Activated T-helper 9 cell treated with anti-CD3 and anti-CD28 coated beads, Interleukin-2, amount 50 U/mL, for 16 hours (primary cell): ENCODE measurements at places on chromosomes 13 and 19.

DNA sequence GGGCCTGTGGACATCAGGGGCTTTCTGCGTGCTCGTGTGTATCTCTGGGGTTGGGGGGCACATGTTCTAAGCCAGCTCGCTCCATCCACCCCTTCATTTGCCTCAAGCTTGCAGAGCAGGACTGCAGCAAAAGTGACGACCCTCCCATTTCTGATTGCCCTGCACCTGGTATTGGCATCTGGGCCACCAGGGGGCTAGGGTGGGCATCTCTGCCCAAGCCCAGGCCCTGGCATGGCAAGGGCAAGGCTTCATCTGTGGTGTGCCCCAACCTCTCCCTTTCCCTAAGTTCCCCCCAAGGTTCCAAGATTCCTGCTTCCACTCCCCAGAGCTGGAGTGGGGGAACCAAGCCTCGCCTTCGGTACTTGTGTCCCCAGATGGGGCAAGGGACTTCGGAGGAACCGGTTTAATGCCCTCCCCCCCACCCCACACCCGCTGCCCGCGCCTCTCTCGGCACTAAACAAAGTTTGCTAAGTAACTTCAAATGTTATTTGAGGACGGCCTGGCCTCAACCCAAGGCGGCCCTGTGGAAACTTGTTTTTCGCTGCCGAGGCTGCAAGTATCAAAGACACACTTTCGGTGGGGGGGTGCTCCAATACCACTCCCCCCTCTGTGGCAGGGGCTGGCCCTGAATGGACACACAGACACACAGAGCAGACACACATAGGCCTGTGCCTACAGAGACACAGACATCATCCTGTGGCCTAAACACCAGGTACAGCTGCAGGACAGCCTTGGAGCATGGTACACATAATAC is 12.2 kb downstream of the NFIX start:
- no peak for DNase-seq

- no peak for DNase-seq
These were observed 291.9 kb upstream of the HTR2A start for GRCh38 chr13:47188802-47189201.

DNA sequence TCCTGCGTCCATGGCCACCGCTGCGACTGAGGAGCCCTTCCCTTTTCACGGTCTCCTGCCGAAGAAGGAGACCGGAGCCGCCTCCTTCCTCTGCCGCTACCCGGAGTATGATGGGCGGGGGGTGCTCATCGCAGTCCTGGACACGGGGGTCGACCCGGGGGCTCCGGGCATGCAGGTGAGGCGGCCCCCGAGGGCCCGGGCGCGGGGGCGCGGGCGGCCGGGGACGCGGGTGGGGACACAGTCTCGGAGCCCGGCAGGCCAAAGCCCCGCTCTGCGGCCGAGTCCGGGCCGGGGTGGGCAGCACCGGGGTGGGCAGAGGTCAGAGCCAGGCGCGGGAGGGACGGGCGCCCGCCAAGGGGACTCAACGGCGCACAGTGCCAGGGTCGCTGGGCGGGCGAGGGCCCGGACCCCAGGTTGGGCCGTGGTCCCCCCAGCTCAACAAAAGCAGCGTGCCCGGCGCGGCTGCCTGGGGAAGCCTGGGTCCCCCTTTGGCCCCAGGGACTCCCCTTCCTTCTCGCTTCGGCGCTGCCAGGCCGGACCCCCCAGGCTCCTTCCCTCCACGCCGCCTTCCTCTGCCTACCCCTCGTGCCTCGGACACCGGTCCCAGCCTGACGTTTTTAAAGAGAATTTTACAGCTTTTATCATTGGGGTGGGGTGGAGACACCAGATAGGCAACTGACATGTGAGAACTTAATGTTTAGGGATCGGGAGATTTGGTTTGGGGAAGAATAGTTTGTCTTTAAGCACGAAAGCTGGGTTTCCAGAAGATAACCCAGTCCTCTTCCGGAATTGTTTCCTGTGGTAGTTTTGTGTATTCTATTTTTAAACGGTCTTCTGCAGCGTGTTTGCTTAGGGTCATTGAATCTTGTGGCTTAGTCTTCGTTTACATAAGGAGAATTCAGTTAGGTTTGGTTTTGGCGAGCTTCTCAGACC is 509 bp downstream of the TPP2 start:
- DNase-seq = peak; percentile 3

GRCh38 chr19:17379221-17379631 is 2.1 kb upstream of the PLVAP start:
- DNase-seq = no peak

- DNase-seq = no peak
These were observed 137.5 kb downstream of the TNFRSF19 start for GRCh38 chr13:23707674-23708073.

GRCh38 chr19:29612121-29612520 is 6.0 kb downstream of the POP4 start:
- DNase-seq = no peak
